Foreskin melanocyte (primary cell): ENCODE measurements at places on chromosomes 16 and 17.

DNA sequence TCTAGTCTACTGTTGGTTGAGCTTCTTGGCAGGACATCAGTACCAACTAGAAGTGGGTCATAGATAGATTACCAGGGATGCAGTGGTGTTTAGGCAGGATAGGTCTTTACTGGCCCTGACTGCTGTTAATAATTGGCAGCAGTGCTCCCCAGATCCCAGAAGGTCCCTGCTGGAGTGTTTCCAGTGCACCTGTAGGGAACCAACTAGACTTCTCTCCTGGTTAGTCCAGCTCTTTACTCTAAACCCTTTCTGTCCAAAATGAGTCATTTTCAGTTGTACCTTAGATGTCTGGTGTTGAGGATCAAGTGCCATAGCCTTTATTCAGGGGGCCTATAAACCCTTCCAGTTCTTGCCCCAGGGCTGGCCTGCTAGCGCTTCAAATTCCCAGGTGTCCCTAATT is 8.7 kb downstream of the POLR2C start:
- DNase-seq: no peak

DNA sequence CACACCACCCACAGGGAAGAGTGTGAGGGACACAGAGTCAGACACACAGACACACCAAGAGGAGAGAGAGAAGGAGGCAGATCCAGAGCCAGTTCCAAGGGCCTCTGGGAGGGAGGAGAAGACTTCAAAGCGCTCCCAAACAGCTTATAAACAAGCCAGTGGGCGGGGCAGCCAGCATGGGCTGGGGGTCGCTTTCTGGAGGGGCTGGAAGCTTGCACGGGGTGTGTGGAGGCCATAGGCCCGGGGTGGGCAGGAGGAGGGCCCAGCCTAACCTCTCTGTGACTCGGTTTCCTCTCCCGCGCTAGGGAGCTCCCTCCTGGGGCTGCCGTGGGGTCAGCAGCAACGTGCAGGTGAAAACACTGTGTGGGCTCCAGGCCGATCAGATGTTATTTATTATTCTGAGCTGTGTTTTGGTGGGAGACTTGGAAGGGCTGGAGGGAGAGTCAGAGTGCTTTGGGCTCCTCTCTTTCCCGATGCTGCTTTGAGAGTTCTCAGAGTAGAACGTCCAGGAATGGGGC is 2.5 kb upstream of the WFIKKN2 start:
- DNase-seq: no peak

- DNase-seq: no peak
These were observed 7.1 kb downstream of the IRX5 start for GRCh38 chr16:54937671-54938211.

- DNase-seq: no peak
These were observed 6.2 kb downstream of the RARA start for GRCh38 chr17:40315206-40315605.

GRCh38 chr16:67935402-67936123 is 1.1 kb downstream of the PSMB10 start:
- peak; percentile 83 for DNase-seq

- no peak for DNase-seq
These were observed 248.3 kb upstream of the CIBAR2 start for GRCh38 chr16:85360323-85361277.

- DNase-seq: no peak
These were observed 230.5 kb upstream of the CACNG5 start for GRCh38 chr17:66604376-66604775.

- DNase-seq: no peak
These were observed 32.6 kb downstream of the KDM8 start for GRCh38 chr16:27235938-27236245.

DNA sequence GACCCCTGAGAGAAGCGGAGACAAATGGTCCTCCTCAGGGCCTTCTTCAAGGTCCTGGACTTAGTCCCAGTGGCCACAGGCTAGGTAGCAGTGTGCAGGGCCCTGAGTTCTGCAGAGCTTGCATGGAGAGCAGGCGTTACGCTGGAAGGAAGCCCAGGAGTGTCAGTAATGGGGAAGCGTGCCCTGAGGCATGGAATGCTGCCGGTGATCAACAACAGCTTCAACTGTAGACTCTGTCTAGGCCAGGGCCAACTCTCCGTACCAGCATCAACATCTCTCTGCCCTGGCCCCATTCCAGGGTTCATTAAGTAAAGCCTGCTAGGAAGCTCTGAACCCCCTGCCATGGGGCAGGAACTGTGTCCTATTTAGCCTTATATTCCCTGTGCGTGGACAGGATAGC is 568 bp upstream of the TNK1 start:
- no peak for DNase-seq

DNA sequence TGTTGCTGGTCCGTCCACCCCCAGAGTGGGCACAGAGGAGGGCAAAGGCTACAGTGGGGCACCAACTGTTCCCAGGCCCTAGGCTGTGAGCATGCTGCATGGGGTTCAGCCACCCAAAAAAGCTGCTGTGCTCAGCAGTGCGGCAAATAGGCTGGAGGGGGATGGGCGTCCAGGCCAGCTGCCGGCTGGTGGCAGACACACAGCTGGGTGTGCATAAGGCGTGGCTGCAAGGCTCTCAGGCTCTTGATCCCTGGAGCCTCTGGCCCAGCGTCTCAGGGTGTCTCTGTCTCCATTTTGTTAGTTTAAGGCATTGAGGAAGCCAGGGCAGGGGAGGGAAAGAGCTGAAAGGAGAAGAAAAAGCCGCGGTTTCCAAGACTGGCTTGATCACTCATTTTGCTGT is 8.8 kb downstream of the RPL19 start:
- DNase-seq: no peak

DNA sequence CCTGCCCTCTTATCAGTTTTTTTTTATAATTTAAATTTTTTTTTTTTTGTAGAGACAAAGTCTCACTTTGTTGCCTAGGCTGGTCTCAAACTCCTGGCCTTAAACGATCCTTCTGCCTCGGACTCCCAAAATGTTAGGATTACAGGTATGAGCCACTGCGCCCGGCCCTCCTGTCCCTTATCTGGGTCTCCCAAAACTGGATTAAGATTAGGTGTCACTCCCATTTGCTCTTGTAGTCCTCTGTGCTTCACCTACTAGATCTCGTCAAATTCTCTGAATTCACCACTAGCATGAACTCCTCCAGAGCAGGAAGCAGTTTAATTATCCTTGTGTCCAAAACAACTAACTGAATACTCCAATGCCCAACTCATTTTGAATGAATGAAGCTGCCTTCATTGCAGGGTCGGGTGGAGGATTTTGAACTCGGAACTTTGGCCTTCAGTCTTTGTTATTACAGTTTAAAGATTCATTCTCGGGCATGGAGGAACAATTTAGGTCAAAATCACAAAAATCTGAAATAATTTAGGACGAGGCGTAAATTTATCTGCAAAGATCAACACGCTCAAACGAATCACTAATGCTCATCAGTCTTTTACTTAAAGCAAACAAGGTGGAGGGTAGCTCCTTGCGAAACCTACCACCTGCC is 802 bp upstream of the ATXN2L start:
- DNase-seq: no peak
